Ovary (tissue), 10 donors: ENCODE measurements at places on chromosomes 16 and 17. TPM values are rescaled to one million over a fixed set of nuclear protein-coding genes. Genes with fewer than 3 reads are reported as not detected.
A peak's percentile ranks its signal among the peaks of the same experiment; 100 is the strongest.

ZFPM1 gene
- 6.5 TPM for total RNA-seq

CD300LB gene
- not detected for total RNA-seq

NPIPB2 gene
- 10.6 TPM for total RNA-seq

FCSK gene
- total RNA-seq = 22.2 TPM

ZP2 gene
- not detected for total RNA-seq

ABCA6 gene
- 81.8 TPM for total RNA-seq

HSD17B1 gene
- 4.3 TPM for total RNA-seq

KRTAP4-9 gene
- total RNA-seq = not detected

GAS7 gene
- 20.8 TPM for total RNA-seq

TBC1D3B gene
- total RNA-seq = 2.1 TPM

KRTAP9-4 gene
- total RNA-seq = not detected

HOXB3 gene
- total RNA-seq = 2.6 TPM

CAVIN1 gene
- 209 TPM for total RNA-seq

DNA sequence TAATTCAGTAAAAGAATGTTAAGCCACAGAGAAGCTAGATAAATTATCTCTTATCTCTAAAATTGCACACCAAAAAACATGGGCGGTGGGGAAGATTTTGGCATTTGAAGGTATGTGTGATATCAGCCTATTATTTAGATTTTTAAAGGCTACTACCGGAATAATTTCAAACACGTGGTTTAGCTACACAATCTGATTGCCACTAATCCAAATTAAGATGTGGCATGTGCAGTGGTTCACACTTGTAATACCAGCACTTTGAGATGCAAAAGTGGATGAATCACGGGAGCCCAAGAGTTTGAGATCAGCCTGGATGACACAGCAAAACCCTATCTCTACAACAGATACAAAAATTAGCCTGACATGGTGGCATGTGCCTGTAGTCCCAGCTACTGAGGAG is 584.5 kb downstream of the HS3ST4 start:
- DNase-seq = no peak

GRCh38 chr17:21528031-21528695 is 152.0 kb downstream of the KCNJ12 start:
- DNase-seq = no peak

- DNase-seq = no peak
Measured at GRCh38 chr17:68452724-68453290, 4.5 kb downstream of the WIPI1 start.

GRCh38 chr16:64292953-64293352 is 828.9 kb downstream of the CDH11 start:
- no peak for DNase-seq

DNA sequence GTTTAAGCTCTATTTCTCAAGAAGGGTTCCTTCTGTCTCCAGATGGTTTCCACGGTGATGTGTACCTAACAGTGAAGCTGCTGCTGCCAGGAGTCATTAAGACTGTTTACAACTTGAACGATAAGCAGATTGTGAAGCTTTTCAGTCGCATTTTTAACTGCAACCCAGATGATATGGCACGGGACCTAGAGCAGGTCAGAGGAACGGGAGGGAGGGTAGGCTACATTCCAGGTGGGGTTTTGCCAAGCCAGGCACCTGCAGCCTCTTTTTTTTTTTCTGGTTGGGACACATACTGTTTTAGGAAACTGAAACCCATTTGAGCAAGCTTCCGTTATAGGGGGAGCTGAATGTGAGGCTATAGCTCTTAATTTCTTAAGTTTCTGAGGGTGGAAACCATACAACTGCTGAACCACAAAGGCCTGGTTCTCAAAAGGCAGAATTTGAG is 10.6 kb downstream of the LIG3 start:
- no peak for DNase-seq

DNA sequence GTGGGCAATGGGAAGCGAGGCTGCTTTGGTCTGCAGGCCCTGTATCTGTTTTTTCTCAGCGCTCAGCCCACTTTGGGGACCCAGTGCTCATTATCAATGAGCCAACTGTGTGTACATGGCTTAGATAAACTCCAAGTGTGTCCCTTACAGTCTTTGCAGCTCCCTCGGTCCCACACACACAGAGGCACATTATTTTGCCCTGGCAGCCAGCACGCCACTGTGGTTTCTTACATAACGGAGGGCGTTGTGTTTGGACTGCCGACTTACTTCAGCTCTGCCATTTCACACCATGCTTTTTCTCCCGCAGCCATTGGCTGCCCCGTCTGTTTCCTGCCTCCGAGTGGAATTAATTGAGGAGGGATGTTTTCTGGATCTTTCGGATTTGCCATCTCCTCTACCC is 56.5 kb upstream of the CLEC18A start:
- no peak for DNase-seq

DNA sequence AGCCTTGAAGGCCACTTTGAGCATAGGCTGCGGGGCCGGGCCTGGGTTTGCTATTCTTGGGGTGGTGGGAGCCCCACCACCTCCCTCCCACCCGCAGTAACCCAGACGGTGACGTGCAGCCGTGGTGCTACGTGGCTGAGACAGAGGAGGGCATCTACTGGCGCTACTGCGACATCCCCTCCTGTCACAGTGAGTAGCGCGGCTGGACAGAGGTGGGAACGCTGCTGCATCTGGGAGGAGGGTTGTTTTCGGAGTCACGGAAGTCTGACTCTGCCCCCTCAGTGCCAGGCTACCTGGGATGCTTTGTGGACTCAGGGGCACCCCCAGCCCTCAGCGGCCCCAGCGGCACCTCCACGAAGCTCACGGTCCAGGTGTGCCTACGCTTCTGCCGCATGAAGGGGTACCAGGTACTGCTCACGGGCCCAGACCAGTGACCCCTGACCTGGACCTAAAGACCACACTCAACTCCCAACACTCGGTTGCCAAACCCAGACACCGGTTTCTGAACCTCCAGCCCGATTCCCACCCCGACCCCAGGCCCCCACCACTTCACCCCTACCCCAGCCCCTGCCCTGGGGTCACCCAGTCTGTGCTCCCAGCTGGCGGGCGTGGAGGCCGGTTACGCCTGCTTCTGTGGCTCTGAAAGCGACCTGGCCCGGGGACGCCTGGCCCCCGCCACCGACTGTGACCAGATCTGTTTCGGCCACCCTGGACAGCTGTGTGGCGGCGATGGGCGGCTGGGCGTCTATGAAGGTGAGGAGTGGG is 2.1 kb downstream of the KREMEN2 start:
- DNase-seq = no peak

GRCh38 chr17:82152556-82153294 is 54.7 kb upstream of the FASN start:
- DNase-seq = no peak

- peak; percentile 60 for DNase-seq
Measured at GRCh38 chr17:37067555-37068111, 118.9 kb downstream of the AATF start.

GRCh38 chr16:23635958-23636357 is 5.2 kb downstream of the PALB2 start:
- no peak for DNase-seq

GRCh38 chr17:3799181-3799945 is 1.6 kb downstream of the ITGAE start:
- DNase-seq = no peak

GRCh38 chr17:8894673-8895578 is 27.5 kb upstream of the PIK3R6 start:
- DNase-seq = no peak

- DNase-seq = no peak
Measured at GRCh38 chr17:64157669-64158180, 27.8 kb upstream of the ERN1 start.

GRCh38 chr16:2471653-2472487 is 773 bp downstream of the NTN3 start:
- DNase-seq = no peak

- DNase-seq = peak; percentile 4
Measured at GRCh38 chr17:17341452-17341851, 38.3 kb downstream of the NT5M start.

DNA sequence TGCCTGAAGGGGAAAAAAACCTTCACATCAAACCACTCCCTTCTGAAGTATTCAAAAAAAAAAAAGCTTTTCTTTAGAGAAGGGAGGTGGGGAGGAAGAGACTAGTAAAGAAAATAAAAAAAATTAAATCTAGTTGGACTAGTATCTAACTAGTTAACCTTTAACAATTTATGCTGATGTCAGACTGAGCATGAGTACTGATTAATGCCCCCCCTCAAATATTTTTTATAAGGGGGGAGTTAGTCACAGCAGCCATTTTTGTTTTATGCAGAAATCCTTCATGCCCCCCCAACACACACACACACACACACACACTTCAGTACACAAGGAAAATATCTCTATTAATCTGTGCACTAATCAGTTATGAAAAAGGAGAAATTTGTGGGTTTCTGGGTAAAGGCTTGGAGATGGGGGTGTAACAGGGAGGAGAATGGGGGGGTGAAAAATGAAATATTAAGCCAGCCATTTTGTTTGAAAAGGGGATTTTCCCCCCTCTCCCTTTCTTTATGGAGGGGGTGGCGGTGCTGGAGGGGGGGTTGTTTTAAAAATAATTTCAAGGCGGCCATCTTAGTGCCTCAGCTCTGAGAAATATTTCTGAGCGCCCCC is 4.7 kb upstream of the CHD3 start:
- DNase-seq = no peak

DNA sequence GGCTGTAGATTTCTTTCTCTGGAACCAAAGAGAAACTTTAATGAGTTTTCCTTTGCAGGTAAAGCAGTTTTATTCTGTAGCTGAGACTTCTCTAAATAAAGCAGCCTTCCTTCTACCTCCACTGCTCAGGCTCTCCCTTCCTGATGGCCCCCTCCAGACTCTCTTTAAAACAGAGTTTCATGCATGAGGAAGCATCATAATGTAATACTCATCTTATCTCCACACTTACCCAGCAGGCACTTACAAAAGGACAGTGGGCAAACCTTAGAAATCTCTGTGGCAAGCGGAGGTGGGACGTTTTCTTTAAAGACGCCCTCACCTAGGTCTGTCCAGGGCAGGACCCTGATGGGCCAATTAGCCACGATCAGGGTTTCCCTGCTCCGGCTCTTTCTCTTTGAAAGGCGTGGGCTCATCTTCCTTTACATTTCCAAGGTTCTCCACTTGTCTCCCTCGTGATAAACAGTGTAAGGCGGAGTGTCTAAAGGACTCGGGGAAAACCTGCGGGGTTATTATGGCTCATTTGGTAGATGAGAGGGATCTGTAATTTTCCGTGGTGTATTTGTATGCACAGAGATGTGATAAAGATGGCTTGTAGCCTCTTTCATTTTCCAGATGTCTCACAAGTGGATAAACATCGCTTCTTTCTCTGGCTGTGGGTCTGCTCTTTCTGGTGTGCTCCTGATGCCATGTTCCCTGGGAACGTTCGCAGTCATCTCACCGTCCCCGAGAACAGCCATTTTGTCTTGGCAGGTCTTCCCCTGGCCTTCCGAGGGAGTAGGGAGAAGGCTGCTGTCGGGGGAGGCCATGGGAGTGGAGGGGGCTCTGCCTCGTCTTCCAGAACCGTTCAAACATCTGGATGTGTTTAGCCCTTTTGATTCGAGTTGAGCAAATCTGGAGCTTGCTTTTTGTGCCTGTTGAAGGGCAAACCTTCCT is 239.0 kb downstream of the CCDC182 start:
- DNase-seq = no peak

GRCh38 chr16:27027971-27028370 is 38.8 kb upstream of the C16orf82 start:
- DNase-seq = no peak

GRCh38 chr17:64200080-64201032 is 62.7 kb downstream of the TEX2 start:
- DNase-seq = no peak

GRCh38 chr16:46900455-46901235 is 16.5 kb downstream of the GPT2 start:
- DNase-seq = no peak

DNA sequence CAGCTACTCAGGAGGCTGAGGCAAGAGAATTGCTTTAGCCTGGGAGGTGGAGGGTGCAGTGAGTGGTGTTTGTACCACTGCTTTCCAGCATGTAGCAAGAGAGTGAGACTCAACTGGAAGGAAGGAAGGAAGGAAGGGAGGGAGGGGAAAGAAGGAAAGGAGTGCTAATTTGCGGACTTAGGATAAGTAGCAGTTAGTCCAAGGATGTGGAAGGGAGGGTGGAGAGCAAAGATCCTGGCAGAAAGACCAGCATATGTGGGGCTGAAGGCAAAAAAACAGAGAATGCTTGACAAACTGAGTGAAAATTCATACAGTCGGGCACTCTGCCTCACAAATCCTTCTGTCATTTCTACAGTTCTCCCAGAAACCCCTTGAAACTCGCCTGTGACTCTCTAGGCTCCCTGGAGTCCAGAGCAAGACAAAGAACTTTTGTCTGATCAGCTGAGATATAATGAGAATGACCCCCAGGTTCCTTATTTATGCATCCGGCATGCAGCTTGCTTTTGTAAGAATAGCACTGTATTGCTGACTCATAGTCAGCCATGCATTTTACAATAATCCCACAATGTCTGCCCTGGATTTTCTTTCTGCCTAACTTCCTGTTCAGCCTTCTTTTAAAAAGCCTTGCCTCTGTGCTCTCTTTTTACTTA is 31.5 kb downstream of the CDK5RAP3 start:
- DNase-seq = no peak

DNA sequence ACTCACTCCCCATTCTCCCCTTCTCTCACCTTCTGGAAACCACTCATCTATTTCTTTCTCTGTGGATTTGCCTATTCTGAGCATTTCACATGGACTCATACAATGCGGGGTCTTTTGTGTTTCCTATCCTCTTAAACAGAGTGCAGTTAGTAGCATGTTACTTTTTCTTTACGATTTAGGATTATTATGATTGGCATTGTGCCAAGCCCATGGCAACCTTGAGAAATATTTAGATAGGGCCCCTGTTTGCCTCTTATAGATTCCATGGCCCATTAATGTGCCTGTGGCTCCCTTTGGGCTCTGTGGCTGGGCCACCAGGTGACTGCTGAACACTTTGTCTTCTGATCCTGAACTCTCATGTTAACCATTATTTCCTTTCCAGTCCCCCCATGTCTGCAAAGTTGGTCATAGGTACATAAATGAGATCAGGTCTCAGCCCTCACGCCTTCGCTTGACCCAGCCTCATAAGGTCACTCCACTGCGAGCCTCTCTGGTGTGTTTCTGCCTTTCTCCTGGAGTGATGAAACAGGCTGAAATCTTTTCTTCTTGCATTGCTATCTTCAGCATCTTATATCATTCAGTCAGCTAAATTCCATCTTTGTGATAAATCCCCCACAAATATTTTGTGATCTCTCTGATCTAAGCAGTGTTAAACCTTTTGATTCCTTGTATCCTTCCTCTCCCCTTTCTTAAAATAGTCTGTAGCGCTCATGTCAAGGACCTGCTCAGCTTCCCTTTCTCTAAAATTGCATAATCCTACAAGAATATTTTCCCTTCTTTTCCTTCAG is 44.0 kb downstream of the MYH3 start:
- DNase-seq = no peak

DNA sequence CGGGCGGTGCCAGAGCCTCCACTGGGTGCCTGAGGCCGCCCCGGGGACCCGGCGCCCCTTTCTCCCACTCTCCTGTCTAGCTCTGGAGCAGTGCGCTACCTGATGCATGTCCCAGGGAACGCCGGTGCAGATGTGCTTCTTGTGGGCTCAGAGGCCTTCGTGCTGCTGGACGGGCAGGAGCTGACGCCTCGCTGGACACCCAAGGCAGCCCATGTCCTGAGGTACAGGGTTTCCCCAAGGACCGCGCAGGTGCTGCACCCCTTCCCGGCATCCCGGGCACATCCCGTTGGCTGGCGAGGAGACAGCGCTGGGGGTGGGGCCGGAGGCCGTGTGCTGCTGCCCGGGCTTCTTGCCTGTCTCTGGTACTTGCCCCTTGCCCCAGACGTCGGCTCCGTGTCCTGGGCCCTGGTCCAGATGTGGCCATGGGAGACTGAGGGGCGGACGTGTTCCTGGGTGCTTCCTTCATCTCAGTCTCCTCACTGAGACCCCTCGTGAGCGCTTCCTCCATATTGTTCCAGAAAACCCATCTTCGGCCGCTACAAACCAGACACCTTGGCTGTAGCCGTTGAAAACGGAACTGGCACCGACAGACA is 12.5 kb downstream of the RGS11 start:
- no peak for DNase-seq
